ENCODE measurements at places on chromosomes 2 and 18.
A peak's percentile ranks its signal among the peaks of the same experiment; 100 is the strongest.

DNA sequence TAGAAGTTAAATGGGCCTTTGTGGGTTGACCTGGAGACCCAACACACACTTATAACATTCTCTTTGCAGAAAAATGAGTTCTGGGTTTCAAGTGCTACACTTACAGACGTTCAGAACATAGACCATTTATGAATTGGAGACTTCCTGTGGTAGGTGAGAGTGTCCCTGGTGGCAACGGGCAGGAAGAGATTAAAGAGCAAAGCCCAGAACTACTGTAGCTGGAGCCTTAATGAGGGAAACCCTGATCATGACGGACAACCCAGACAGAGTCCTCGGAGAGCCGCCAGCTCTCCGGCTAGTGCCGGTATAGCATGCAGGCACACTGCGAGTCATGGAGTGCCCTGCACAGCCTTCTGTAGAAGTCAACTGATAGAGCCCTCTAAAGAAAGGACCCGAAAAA is 44.5 kb upstream of the RMDN2 start:
- DNase-seq = no peak

DNA sequence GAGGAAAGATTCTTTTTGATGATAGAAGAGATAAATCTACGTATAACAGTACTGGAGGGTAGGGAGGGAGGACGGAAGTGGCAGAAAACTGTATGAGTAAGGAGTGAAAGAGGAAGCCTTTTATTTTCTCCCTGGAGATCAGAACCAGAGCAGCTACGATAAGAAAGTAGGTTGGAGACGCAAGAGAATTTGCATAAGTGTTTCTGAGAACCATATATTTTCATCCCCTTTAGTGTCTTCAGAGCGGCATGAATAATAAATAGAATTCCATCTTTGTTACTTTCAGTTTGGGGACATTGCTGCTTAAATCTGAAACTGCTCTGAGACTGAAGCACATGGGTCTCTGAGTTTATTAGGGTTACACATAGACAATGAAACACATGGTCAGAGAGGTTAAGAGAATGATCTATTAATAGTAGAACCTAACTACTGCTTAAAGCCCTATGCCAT is 230.2 kb upstream of the TNP1 start:
- peak; percentile 23 for DNase-seq

- DNase-seq = no peak
These were observed 427.7 kb downstream of the NBAS start for GRCh38 chr2:15133461-15133860.

DNA sequence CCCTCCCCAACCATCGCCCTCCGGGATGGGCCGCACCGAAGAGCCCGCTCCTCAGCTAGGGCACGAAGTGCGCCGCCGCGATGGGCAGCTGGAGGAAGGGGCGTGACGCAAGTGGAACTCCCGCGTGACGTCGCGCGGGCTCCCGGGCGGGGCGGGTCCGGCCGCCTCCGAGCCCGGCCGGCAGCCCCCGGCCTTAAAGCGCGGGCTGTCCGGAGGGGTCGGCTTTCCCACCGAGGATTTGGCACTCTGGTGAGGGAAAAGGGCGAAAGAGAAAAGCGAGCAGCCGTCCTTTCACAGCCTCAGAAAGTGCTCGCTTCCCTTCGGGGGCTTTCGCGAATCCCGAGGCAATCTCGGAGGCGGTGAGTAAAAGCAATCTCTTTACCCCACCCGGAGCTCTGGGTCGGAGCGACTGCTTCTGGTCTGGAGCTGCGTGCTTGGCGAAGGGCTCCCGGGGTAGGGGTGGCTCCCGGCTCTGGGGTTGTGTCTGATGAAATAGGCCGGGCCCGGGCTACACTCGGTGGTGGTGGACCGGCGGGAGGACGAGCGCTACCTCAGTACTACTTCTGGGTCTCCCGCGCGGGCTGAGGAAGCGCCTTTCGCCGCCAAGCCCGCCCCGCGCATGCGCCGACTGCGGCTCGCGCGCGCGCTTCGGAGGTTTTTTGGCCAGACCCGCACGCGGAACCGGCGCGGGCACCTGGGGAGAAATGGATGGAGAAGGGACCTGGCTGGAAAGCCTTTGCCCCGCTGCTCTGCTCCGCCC is at the start of gene RBBP8:
Gene RBBP8 (plus strand): TSS at position 123 of the 760 bp plus-strand sequence. CDS start 3,524 bp downstream, outside the sequence.
- peak; percentile 83 for DNase-seq

DNA sequence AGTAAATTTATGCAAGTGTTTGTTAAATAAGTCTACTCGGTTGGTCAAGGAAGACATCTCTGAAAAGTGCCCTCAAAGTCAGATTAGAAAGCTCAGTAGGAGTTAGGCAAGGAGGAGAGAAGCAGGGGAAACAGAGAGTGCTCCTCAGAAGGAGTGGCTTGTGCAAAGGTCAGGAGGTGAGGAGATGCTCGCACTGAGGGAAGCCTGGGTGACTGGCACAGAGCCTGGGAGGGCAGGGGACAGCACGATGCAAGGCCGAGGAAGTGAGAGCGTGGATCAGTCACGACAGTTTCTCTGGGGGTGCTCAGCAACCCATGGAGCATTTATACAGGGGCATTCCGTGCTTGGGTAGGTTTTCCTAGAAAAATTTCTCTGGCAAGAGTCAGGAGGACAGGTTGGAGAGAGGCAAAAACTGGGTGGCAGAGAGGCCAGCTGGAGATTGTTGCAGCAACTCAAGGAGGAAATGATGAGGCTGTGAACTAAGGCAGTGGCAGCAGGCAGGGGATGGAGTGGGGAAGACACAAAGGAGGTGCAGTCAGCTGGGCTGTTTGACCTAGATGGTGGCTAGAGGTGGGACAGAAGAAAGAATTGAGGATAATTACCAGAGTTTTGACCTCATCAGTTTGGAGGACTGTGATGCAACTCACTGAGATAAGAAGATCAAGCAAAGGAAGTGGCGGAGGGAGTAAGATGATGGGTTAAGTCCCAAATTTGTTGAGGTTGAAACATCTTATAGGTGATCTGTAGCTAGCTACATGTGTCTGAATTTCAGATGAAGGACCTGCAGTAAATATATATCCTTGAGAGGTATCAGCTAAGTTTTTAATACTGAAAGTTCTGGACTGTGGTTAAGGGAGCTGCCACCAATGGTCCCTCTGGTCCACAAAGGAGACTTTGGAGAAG is 52.4 kb downstream of the BCL2 start:
- no peak for DNase-seq

DNA sequence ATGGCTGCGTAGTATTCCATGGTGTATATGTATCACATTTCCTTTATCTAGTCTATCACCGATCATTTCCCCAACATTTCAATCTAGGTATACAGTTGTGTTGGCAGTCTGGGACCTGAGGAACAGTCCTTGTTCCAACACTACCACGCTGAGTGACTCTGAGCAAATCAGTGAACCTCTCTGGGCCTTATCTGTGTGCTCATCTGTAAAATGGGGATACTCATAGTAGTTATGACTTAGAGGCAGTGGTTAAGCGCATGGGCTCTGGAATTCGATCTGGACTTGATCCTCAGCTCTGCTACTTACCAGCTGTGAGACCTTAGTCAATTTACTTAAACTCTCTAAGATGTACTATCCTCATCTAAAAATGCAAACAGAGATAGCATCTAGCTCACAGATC is 85.1 kb downstream of the BCL2 start:
- no peak for DNase-seq

Measured in fibroblast of lung (primary cell).